ENCODE measurements at places on chromosomes 2 and 18.

DNA sequence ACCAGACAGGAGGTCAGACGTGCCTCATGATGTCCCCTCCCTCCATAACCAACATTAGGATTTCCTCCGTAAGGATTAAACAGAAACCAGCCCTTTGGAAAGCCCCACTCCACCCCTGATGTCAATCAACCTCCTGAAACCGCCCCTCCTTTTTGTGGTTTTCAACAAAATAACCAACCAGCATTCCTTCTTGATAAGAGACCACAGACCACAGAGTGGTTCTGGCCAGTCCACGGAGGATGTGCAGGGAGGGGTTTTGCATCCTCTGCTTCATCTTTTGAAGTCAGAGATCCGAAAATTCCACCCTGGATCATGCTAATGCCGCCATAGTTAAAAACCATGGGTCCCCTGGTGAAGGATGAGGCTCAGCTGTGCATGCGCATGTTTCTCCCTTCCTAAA lies 180.0 kb upstream of the CCDC150 start:
- DNase-seq = no peak

GRCh38 chr2:1936427-1936980 lies 192.2 kb upstream of the PXDN start:
- DNase-seq = no peak

DNA sequence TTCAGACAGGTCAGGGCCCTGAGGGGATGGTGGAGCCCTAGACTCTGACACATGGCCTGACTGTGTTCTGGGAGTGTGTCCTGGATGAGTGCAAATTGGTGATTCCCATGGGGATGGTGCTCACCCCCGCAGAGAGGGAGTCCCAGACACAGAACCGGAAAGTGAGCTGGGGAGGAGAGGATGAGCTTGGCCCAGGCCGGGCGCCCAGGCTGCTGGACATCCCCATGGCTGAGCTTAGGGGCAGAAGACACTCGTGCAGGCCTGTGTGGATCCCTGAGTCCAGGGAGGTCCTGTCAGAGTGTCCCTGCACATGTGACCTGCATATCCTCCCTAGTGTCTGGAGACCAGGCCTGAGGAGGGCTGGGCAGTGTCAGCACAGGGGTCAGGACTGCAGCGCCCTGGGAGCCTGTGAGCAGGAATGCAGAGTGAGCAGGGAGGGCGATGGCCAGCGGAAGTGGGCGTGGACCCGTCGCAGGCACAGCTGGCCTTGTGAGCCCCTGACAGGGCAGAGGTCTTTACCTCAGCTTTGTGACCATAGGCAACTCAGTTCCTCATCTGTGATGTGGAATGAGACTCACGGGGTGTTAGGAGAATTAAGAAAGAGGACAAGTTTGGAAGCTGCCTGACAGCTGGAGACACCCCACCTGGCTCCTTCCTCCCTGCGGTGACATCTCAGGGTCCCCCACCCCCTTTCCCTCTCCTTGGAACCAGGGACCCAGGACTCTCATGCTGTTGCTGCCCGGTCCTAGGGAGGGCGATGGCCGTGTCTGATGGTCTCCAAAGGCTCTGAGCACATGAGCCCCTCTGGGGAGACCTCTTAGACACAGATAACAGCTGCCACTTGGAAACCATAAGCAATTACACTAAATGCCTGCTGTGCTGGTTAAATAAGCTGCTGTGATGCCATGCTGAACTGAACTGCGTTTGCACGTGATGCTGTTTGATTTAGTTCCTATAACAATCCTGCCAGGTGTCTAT lies 62.6 kb upstream of the HS6ST1 start:
- DNase-seq = no peak

- no peak for DNase-seq
These were observed 142.8 kb downstream of the CCDC148 start for GRCh38 chr2:158313734-158314133.

DNA sequence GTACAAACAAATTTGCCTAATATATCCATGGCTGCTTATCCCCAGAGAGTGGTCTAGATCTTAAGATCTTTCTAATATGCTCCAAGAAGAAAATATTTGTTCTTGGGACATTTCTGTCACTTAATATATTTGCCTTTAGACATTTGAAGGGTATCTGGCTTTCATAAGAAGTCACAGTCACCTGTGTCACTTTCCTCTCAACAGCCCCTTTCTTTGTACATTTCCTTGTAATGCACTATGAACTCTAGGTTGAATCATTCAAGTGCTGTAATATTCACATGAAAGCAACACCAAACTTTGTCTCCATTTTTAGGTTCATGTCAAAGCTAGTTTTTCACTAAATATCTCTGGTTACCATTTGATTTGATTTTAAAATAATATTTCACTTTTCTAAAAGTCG lies 41.4 kb upstream of the NABP1 start:
- no peak for DNase-seq

DNA sequence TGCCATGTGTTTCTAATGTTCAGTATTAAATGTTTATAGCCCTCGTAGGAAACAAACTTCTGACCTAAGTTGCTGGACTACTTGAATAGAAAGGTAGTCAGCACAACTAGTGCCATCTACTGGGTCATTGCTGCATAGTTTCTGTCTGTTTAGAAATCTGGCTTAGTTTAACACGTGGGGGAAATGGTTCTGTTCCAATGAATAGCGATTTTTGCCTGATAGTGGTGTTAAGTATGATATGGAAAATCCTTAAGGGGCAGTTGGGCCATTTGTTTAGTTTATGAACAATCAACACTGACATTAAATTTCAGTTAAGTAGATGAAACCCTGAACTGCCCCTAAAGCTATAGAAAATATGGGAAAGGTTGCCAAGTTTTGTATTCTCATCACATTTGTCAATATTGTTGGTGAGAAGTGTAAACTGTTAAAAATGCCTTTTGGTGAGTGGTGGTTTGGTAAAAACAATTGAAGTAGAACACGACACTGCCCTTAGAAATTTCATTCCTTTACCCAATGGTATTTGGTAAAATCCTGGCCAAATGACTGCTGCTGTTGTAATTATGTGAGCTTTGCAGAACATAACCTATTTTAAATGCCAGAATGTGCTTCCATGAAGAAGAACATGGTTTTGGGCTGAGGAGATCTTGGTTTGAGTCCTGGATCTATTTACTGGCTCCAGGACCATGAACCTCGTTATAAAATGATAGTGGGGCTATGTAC lies 13.2 kb downstream of the NABP1 start:
- DNase-seq = peak; percentile 80

DNA sequence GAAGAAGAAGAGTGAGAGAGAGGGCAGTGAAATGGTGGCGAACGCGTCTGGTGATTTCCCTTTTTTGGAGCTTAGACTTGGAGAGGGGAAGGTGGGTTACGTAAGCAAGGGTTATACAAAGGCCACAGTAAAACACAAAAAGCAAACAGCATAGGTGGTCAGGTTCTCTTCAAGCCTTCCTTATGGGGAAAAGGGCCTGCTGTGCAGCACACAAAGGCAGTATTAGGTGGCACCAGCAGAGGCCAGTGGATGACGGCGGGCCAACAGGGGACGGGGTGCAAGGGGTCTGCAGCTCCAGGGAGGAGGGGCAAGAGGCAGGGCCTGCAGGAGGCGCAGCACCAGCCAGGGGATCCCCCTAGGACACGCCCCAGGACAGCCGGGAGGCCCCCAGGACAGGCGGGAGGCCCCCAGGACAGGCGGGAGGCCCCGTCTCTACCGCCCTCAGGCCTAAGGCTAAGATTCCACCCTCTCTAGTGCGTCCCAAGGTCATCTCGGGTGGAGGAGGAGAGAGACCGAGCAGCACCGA lies 32.6 kb upstream of the NPC1 start:
- DNase-seq = no peak

DNA sequence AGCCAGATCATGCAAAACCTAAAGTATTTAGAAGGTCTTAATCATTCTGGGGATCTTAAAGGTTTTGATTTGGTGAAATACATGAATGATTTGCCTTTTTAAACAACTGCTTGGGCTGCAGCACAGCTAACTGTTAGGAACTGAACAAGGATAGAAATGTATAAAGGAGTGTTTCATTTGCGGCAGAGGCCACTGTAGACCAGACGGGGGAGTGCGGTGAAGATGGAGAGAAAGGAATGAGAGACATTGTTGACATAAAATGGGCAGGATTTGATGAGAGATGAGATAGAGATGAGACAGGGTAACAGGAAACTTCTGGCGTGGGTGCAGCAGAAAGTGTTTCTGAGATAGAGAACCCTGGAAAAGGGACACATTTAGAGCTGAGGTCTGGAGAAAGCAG lies 308.1 kb downstream of the TMX3 start:
- no peak for DNase-seq

DNA sequence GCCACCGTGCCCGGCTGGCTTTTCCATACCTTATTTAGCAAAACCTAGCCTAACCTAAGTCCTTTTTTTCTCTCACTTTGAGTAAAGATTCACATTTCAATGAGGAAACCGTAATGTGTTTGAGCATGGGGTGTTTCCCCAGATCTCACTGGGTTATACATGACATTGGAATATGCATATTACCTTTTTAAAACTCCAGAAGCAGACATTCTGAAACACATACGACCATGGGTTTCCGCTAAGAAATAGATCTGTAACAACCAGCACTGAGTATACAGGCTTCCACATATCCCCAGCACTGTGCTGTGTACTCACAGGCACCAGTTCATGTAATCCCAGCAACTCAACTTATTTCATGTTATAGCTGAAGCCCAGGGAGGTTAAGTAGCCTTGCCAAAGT lies 41.0 kb upstream of the FOSL2 start:
- DNase-seq = no peak

GRCh38 chr2:16194931-16195680 lies 254.8 kb downstream of the MYCN start:
- DNase-seq = no peak
